ENCODE measurements at places on chromosomes 3 and 15.

GRCh38 chr3:197942956-197943556 is 6.9 kb upstream of the RPL35A start:
- no peak for DNase-seq

- DNase-seq = no peak
Observed at GRCh38 chr15:34851751-34852150, 56.4 kb upstream of the ACTC1 start.

DNA sequence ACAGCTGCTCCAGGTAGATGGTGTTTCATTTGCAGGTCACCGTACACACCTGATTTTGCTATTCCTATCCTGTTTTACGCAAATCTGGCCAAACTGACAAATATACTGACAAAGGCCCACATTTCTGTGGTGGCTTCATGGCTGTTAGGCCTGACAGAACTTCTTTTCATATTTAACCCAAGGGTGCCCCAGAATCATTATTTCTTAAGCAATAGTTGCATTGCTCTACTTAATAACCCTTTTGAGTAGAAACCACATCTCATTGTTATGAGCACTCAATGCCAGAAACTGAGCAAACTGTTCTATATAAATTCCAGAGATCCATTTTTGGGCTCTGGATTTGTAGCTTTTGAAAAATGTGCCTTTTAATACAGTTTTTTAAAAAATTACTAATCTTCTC is 19.4 kb downstream of the ASTE1 start:
- no peak for DNase-seq

- DNase-seq = no peak
Observed at GRCh38 chr3:60673123-60673522, 578.1 kb downstream of the FHIT start.

DNA sequence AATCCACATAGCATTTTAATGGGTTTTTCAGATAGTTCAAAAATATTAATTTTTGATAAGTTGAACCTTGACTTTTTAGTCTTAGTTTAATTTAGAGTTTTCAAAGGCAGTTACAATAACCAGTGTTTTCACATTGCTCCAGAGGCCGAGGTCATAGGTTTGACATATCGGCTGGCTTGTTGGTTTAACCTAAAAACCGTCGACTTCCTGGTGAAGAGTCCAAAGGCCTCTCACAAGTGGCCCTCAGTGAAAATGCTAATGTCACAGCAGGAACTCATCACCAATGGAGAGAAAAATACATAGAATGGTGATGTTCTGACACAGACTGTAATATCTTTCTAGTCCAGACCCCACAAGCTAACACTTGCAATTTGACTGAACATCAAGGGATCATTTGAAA is 642.3 kb downstream of the PLOD2 start:
- DNase-seq = peak; percentile 15

DNA sequence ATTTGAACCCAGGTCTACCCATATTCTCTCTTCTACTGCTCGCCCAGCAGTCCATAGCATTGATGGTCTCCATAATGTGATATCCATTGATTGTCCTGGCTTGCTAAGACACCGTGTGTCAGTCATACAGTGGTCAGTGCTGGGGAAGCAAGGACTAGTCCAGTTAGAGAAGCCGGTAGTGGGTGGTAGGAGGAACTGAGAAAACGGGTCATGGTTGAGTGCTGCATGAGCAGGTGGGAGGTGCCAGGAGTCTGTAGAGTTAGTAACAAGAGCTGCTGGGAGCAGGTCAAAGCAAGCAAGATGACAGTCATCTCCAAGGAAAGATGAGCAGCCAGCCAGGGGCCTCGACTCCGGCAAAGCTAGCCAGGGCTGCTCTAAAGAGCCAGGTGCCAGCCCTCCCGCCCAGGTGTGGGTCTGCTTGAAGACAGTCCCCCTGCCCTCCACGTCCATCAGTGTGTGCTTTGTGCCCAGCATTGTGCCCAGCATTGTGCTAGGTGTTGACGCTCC is 29.5 kb upstream of the USP3 start:
- no peak for DNase-seq

- no peak for DNase-seq
Observed at GRCh38 chr15:84697236-84697990, 18.5 kb downstream of the SEC11A start.

- no peak for DNase-seq
Observed at GRCh38 chr3:5026046-5026362, 46.8 kb downstream of the BHLHE40 start.

DNA sequence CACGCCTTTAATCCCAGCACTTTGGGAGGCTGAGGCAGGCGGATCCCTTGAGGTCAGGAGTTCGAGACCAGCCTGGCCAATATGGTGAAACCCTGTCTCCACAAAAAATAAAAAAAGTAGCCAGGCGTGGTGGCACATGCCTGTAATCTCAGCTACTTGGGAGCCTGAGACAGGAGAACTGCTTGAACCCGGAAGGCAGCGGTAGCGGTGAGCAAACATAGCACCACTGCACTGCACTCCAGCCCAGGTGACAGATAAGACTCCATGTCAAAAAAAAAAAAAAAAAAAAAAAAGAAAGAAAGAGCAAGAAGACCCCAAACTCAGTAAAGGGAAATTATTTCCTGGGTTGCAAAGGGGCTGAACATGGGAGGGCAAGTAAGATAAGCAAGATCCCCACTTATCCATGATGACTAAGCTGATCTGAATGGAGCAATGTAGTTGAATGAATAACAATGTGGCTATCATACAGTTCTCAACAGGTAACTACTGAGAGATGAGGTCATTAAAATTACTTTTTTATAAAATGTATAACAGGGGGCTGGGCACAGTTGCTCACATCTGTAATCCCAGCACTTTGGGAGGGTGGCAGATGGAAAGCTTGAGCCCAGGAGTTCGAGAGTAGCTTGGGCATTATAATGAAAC is 46.0 kb downstream of the RBM15B start:
- DNase-seq = no peak

- DNase-seq = no peak
Observed at GRCh38 chr15:38038659-38039442, 104.4 kb downstream of the TMCO5A start.

DNA sequence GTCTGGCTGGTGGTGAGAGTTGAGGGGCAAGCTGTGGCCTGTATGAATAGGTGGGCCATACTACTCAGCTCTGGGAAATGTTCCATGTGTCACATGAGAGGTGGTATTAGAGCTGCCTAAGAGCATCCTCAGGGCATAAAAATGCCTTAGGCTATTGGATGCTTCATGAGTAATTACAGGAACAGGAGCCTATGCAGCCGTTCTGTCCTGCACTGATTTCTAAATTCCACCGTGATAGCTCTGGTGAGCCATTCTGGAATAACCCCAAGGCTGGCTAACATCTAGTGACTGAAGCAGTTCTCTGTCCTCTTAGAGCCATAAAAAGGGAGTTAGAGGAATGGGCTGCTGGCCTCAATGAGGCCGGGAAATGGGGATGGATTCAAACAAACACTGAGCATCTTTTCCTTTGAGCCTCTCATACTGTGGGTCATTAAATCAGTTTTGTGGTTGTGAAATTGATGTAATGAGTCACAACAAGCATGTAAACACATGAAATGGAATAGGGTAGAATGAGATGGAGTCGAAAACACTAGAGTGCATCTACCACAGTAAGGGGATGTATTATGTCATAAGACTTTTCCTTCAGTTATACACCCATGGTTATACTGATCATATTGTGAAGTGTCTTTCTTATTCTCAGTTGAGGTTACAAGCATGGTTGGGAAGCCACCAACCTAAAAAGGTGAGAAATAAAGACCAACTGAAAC is 41.0 kb downstream of the DGKG start:
- DNase-seq = no peak

GRCh38 chr3:42499478-42499871 is 3.0 kb upstream of the VIPR1 start:
- no peak for DNase-seq

DNA sequence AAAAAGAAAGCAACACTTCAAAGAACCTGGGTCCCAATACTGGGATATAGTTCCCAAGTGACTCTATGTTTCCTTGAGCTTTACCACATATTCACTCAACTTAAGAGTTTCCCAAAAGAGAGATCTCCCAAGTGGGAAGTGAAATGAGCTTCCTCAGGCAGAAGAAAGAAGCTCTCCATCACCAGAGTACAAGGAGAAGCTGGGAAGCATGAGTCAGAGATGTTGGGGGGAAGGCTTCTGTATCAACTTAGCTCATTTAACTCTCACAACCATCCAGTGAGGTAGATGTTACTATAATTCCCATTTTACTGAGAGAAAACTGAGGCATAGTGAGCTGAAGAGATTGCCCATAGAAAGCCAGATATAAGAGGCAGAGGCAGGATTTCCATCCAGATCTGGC is 47.0 kb upstream of the TRIM42 start:
- no peak for DNase-seq

DNA sequence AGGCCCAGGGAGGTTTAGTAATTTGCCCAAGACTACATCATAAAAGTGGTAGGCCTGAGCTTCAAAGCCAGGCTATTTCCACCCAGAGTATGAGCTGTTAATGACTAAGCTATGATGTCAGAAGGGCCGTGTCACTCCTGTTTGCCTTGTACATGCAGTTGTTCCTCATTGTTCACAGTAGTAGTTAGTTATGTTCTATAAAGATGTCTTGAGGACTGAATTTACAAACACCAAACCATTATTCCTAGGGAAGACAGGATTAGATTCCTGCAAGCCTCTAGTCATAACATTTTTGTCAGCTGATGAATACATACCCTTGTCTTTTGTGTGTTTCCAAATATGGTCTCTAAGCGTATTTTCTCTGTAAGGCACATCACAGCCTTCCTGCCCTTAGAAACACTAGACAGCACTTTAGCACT is 20.9 kb upstream of the LARS2 start:
- DNase-seq = no peak
